T1000 (cell line): ENCODE measurements at places on chromosomes 11 and 22.

DNA sequence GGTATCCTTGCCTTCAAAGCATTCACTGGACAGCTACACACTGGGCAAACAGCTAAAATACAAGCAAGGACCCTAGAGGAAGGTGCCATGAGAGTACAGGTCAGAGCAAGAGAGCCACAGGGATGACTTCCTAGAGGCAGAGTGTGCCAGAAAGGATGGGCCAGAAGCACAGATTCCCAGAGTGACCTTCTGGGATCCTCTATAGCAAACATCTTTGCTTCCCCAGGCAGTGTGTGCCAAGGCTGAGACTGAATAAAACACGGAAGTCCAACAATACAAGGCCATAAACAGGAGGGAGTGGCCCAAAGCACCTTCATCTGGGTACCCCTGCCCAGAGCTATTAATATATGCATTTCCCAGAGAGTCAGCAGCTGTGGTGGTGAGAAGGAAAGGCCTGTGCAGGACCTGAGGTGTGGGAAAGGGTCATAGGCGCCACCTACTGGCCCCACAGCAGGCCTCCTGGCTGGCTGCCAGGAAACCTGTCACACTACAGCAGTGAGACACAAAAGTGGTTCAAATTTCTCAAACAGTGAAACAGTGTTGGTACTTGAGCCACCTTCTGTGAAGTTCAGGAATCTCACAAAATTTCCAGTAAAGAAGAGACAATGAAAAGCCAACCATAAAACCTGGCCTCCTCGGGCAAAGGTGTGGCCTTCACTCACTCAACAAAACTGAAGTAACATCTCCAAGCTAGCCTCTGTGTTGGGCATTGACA, 20.3 kb downstream of the CLPB start:
- DNase-seq, result peak; percentile 53

DNA sequence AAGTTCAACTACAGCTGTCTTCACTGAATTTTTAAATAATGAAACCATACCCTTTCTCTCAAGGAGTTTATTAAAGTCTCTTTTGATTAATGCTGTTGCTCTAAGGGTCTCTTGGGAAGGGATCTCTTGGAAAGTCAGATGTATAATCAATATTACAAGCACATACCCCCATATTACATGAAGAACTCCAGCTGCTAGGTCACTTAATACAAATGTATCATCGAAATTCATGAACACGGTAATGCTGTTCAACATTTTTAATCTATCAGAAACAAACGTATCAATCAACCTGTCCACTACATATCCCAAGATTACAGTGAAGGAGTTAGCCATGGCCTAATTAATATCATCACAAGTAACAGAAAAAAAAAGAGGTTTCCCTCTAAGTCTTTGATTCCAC, 383.2 kb upstream of the ARHGAP42 start:
- no peak for DNase-seq

- DNase-seq, result no peak
Observed at GRCh38 chr11:19595499-19595839, 117.2 kb upstream of the NAV2 start.

DNA sequence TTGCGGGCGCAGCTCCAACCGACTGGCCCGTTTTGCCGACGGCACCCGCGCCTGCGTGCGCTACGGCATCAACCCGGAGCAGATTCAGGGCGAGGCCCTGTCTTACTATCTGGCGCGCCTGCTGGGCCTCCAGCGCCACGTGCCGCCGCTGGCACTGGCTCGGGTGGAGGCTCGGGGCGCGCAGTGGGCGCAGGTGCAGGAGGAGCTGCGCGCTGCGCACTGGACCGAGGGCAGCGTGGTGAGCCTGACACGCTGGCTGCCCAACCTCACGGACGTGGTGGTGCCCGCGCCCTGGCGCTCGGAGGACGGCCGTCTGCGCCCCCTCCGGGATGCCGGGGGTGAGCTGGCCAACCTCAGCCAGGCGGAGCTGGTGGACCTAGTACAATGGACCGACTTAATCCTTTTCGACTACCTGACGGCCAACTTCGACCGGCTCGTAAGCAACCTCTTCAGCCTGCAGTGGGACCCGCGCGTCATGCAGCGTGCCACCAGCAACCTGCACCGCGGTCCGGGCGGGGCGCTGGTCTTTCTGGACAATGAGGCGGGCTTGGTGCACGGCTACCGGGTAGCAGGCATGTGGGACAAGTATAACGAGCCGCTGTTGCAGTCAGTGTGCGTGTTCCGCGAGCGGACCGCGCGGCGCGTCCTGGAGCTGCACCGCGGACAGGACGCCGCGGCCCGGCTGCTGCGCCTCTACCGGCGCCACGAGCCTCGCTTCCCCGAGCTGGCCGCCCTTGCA, 1.0 kb downstream of the FJX1 start:
- DNase-seq, result no peak

GRCh38 chr11:8870411-8871170, 40.4 kb upstream of the AKIP1 start:
- DNase-seq, result peak; percentile 24

DNA sequence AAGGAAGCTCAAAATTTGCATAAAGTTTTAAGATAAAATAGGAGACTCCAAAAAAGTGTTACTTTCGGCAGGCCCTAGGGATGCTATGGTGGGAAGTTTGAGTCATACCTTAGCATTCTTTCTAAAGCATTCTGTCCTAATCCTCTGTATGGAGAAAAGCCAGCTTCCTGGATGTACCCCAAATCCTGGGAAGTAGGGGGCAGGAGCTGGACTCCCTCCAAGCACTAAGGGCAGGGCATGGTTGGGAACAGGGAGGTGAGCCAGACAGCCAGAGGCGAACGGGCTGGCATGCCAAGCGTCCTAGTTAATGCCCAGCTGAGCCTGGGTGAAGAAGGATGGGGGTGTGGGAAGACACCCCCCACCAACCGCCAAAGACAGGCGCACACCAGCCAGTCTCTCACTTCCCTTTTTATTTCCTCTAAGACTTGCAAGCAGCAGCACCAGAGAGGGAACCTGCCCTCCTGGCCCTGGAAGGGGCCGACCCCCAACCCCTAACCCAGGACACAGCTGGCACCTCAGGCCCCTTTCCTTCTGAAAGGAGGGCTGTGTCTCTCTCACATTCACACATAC, 23.9 kb downstream of the RTN4RL2 start:
- no peak for DNase-seq

GRCh38 chr11:43951231-43951630, 8.8 kb downstream of the C11orf96 start:
- no peak for DNase-seq

GRCh38 chr11:127071606-127072005, 71.0 kb upstream of the KIRREL3 start:
- DNase-seq, result no peak

GRCh38 chr22:38824585-38824984, 19.2 kb downstream of the NPTXR start:
- DNase-seq, result peak; percentile 42

- DNase-seq, result no peak
Observed at GRCh38 chr22:40157330-40157945, 20.3 kb upstream of the TNRC6B start.

GRCh38 chr22:42680648-42681047, 31.5 kb upstream of the CYB5R3 start:
- DNase-seq, result peak; percentile 48

GRCh38 chr11:36193290-36193619, 96.0 kb downstream of the COMMD9 start:
- no peak for DNase-seq

DNA sequence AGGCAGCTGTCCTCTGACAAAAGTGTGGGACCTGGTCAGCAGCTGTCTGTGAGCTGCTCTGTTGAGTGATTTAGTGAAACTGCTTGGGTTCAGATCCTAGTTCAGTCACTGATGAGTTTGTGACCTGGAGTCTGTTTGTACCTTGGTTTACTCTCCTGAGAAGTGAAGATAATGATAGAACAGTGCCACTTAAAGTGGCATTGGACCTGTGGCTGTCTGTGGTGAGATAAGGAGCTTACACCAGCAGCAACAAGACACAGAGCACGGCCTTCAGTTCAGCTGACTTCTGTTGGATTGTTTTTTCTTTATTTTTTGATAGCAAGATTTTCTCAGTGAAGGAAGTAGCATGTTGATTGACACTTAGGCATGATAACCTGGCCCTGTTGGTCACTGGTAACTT, 46.2 kb upstream of the CTTN start:
- DNase-seq, result no peak

DNA sequence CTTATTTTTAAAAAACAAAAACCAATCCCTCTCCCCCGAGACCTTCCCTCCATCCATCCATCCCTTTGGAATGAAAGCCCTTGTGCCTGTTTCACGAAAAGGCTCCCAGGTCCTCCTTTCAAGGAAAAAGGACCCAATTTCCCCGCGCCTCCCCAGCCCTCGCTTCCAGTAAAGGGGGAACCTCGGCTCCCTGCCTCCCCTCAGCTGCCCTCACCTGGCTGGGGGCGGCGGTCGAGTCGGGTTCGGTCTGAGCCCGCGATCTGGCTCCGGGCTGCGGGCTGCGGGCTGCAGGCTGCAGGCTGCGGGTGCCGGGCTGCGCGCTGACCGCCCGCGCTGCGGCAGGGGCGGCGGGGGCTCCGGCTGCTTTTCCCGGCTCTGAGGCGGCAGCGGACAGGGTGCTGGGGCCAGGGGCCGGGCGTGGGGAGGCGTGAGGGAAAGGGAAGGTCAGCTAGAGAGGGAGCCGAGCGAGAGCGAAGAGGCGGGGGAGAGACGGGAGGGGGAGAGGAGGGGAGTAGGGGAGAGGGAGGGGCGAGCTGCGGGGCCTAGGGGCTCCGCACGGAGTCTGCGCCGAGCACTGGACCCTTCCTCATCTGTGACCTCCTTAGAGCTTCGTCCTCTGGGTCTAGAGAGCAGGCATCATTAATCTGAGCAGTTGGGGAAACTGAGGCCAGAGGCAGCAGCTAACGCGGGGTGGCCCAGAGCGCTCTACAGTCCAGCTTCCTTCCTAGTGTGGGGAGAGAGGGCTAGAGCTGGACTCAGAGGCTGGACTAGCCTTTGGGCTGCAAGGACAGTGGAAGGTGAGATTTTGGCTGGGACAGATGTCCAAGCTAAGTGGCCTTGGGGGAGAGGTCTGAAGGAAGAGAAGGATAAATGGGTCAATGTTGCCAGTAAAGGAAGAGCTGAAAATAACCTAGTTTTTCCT, at the start of gene C1QTNF4:
C1QTNF4 (minus strand) TSS at position 478 of the 922 bp plus-strand sequence. CDS start 3,601 bp downstream, outside the sequence.
- DNase-seq, result no peak

DNA sequence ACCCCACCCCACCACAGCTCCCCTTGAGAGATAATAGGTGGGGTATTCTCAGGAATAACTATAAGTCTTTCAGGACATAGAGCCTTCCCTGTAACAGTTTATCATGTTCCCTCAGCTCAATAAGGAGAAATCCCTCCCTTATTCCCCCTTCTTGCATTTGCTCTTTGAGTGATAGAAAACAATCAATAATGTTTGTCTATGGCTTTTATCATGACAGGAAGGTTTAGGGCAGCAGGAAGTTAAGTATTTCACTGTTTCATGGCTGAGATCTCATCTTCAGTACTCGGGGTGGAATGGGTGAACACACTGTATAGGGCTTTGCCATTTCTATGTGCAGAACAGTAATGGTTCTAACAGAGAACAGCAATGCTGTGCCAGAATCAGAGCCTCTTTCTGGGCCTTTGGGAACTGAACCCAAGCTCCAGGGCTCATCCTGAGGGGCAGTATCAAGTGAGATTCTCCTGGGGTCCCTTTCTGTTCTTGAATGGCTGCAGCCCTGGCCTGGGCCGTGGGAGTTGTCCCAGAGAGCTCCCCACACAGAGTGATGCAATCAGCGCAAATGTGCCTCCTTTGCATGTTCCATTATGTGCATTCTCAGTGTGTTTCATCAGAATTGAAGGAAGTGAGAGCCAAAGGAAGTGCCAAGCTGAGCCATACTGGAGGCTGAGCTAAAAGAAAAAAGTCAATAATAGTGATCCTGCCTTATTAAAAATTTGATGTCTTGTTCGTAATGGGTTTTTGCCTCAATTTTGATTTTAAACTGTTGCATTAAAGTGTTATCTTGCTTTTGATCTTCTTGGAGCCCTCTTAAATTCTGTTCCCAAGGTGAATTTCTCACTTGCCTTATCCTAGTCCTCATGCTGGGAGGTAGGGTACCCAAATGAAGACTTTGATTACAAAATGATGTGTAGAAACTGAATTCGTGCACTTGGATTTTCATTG, 2.9 kb upstream of the CYP2R1 start:
- DNase-seq, result no peak

- no peak for DNase-seq
Observed at GRCh38 chr11:3903207-3903896, 47.9 kb downstream of the STIM1 start.

GRCh38 chr22:43745783-43746356, 66.2 kb downstream of the EFCAB6 start:
- DNase-seq, result no peak

- no peak for DNase-seq
Observed at GRCh38 chr11:86735451-86736290, 63.3 kb upstream of the ME3 start.

- DNase-seq, result no peak
Observed at GRCh38 chr11:119671561-119672015, 57.4 kb downstream of the NECTIN1 start.

GRCh38 chr22:28882878-28883656, at the start of gene ZNRF3:
Gene ZNRF3 (plus strand): TSS chr22:28883572. CDS start chr22:28883767, 195 bp downstream.
- DNase-seq, result peak; percentile 87

- no peak for DNase-seq
Observed at GRCh38 chr11:123145661-123146060, 49.4 kb downstream of the CLMP start.

GRCh38 chr11:115996808-115997188, 492.6 kb upstream of the CADM1 start:
- no peak for DNase-seq

DNA sequence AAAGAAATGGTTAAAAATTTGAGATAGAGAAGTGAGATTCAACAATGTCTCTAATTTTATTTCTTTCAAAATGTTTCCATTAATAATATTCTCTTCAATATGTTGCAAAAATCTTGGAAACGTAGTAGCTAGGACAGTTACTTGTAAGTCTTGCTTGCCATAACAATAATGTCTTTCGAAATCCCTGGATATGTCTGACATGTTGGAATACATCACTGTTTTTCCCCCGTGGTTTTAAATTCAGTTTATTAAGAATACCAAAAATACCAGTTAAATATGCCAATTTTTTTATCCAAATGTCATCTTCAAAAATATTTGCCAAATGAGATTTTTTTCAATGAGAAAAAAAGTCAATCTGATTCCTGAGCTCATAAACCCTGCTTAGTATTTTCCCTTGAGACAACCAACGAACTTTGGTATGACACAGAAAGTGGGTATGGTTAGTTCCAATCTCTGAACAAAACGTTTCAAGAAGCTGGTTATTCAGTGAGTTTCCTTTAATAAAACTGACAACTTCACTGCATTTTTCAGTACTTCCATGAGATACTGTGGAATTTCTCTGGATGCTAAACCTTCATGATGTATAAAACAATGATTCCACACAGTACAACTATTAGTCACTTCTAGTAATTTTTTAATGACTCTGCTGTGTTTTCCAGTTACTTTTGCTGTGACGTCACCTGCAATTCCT, 36.7 kb upstream of the AMPD3 start:
- DNase-seq, result no peak
